ENCODE measurements at places on chromosomes 13 and 19.

DNA sequence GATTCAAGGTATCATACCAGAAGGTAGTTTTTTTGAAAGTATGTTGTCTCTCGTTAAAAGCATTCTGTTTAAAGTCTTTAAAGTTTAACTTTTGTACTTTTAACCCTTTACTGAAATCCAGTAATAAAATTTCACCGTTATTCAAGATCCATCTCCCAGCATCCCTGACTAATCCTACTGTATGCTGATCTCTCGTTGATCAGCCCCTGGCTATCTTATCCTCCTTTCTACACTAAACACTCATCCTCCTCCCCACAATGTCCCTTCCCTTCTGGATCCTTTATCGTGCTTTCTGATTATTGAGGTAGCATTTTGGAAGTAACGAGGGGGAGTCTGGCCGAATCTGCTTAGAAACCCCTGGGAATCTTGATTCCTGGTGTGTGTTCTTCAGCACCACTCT, 1.3 kb downstream of the TPP2 start:
- no peak for DNase-seq

DNA sequence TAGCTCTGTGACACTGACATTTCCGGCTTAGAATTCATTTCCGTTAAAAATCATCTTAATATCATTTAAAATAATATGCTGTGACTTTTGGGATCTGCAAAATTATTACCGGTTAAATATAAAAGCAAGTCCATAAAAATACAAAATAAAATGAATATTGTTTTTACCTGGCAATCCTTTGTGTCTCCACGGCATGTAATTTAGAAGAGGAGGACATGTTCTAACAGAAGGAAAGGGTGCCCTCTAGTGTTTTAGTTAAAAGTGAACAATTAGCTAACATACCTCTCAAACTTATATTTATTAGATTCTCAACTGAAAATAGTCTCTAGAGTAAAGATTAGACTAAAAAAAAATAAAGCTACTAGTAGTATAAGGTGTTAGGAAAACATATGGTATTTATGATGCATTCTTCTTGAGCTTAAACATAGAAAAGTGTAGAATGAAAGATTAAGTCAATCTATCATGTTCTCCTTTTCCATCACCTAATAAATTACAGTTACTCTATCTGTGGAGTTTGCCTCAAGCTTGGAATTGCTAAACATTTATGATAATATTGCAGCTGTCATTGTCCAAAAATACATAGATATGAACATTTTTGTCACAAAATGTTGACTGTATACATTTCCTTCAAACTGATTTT, 676.7 kb upstream of the SPRY2 start:
- DNase-seq, result peak; percentile 32

- no peak for DNase-seq
These were observed 67.2 kb downstream of the SPACA7 start for GRCh38 chr13:112443191-112443994.

DNA sequence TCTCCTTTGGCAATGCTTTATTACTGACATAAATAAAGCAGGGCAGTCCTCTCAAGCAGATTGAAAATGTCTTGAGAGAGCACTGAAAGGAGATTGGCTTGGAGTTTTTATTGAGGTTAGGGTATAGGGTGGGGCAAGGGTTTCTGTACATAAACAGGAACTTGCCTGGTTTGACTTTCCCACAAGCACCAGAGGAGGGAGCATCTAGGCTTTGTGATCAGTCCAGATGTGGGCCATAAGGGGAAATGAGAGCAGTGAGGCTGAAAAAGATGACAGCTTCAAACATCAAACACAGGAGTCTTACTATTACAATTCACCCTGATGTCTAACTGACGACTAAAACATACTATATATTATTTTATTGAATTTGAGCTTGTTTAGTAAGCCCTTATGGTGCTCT, 260.9 kb downstream of the MTUS2 start:
- DNase-seq, result no peak

DNA sequence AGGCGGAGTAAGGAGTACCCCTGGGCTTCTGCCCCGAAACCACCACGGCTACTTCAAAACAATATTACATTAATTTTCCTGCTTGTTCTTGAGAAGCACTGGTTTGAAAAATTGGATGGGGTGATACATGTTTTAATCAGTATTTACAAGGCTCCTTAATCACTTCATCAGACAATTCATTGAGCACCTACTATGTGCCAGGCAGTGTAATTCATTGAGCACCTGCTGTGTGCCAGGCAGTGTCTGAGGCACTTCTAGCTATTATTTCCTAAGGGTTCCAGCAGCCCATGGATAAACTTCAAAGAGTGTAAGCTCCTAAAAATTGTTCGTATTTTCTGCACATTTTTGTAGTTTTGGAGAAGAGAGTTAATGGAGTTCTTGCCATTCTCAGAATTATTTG, 1.6 kb upstream of the GAS6 start:
- DNase-seq, result no peak

- DNase-seq, result no peak
These were observed 37.4 kb downstream of the CEBPG start for GRCh38 chr19:33410915-33411401.
